Fibroblast of lung (primary cell): ENCODE measurements at places on chromosomes 16 and 17. TPM values are rescaled to one million over a fixed set of nuclear protein-coding genes. Genes with fewer than 3 reads are reported as not detected.
A peak's percentile ranks its signal among the peaks of the same experiment; 100 is the strongest.

- DNase-seq = no peak
- no peaks in the 10 kb centered on the region for H3K36me3 ChIP-seq
- peaks cover 60% of the 10 kb centered on the region for H3K4me1 ChIP-seq
- H3K27ac ChIP-seq = peak overlapping the region; percentile 53
- H3K4me3 ChIP-seq = no peak overlapping the region
- H3K27me3 ChIP-seq = no peaks in the 10 kb centered on the region
These were observed 65.0 kb downstream of the SMG6 start for GRCh38 chr17:2238432-2239169.

DNA sequence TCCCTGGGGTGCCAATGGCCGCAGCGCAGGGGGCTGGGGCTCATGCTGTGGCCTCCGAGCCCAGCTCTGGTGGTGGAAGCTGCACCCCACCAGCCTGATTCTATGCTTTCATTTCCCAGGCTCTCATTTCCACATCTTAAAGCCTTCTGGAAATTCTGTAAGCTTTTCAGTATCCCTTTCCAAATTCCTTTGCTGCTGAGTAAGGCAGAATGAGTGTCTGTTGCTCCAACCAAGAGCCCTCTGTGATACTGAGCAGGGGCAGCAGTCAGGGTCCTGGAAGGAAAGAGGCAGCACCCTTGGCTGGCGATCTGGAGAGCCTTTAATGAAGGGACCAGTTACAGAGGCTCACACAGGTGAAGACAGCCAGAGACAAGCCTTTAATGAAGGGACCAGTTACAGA is 79.5 kb upstream of the FOXF1 start:
- DNase-seq = no peak
- no peaks in the 10 kb centered on the region for H3K27me3 ChIP-seq
- no peak overlapping the region for H3K4me3 ChIP-seq
- H3K4me1 ChIP-seq = no peaks in the 10 kb centered on the region
- no peaks in the 10 kb centered on the region for H3K36me3 ChIP-seq
- no peak overlapping the region for H3K27ac ChIP-seq

DNA sequence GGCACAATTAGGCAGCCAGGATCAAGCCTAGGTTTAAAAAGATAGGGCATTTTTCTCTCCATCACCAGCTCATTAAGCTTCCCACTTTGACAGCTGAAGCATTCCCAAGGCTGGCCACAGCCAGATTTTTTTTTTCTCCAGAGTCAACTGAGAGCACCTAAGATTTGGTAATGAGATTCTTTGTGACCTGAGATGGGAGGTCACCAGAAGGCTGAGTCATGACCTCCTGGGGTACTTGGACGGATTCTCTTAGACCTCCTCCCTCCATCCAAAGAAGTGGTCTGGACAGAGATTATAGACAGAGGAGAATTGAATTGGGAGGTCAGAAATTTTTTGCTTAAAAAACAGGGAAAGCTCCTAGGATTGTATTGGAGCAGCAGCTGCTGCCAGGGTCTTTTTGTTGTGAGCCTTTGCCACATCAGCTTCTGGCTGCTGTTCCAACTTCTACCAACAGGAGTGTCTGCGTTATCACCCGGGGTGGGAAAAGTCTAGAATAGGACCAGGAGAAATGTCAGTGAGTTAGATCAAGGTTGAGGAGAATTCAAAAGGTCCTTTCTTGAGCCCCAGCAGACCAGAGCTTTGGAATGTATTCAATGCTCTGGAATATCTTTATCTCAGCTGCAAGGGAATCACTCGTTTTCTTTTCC is 221.2 kb upstream of the N4BP1 start:
- H3K27ac ChIP-seq = no peak overlapping the region
- DNase-seq = no peak
- H3K27me3 ChIP-seq = no peaks in the 10 kb centered on the region
- no peaks in the 10 kb centered on the region for H3K4me1 ChIP-seq
- H3K4me3 ChIP-seq = no peak overlapping the region

DNA sequence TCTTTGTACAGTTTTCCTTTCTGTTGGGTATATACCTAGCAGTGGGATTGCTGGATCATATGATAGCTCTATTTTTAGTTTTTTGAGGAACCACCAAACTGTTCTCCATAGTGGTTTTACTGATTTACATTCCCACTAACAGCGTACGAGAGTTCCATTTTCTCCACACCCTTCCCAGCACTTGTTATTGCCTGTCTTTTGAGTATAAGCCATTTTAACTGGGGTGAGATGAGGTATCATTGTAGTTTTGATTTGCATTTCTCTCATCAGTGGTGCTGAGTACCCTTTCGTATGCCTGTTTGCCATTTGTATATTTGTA is 887 bp upstream of the EVI2B start:
- no peaks in the 10 kb centered on the region for H3K4me1 ChIP-seq
- H3K27me3 ChIP-seq = no peaks in the 10 kb centered on the region

GRCh38 chr16:58638148-58639036 is 8.8 kb upstream of the CNOT1 start:
- no peaks in the 10 kb centered on the region for H3K36me3 ChIP-seq
- H3K4me3 ChIP-seq = no peak overlapping the region
- peaks cover 3% of the 10 kb centered on the region for H3K4me1 ChIP-seq
- no peak overlapping the region for H3K27ac ChIP-seq

DNA sequence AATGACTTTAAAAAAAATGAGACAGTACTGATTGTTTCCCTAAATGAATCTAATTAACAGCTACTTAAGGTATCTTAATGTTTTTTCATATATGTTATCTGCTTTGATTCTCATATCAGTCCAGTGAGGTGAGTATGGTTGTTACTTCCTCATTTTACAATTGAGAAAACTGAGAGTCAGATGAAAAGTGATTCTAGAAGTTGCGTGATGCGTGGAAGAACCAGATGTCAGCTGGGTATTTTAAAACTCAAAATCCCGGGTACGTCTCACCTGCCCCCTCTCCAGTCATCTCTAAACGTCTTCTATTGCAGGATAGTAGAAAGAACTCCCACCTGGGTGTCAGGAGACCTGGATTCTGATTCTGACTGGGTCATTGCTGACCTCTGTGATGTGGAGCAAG is 89.2 kb downstream of the MAP2K6 start:
- no peak overlapping the region for H3K4me3 ChIP-seq
- no peak overlapping the region for H3K27ac ChIP-seq
- H3K36me3 ChIP-seq = no peaks in the 10 kb centered on the region
- H3K27me3 ChIP-seq = no peaks in the 10 kb centered on the region
- H3K4me1 ChIP-seq = no peaks in the 10 kb centered on the region

- no peak overlapping the region for H3K4me3 ChIP-seq
- H3K4me1 ChIP-seq = peaks cover 36% of the 10 kb centered on the region
- H3K27me3 ChIP-seq = no peaks in the 10 kb centered on the region
- H3K27ac ChIP-seq = no peak overlapping the region
- no peak for DNase-seq
These were observed 9.6 kb downstream of the CDC42EP4 start for GRCh38 chr17:73302189-73302588.

- peak overlapping the region; percentile 49 for H3K27ac ChIP-seq
- peaks cover 25% of the 10 kb centered on the region for H3K4me1 ChIP-seq
- H3K27me3 ChIP-seq = no peaks in the 10 kb centered on the region
- peak; percentile 56 for DNase-seq
- H3K36me3 ChIP-seq = peaks cover 6% of the 10 kb centered on the region
These were observed 30.9 kb downstream of the XPO6 start for GRCh38 chr16:28180655-28181460.

GRCh38 chr16:76194616-76195015 is 82.6 kb upstream of the CNTNAP4 start:
- H3K36me3 ChIP-seq = no peaks in the 10 kb centered on the region
- H3K4me3 ChIP-seq = no peak overlapping the region
- no peak for DNase-seq
- H3K27me3 ChIP-seq = no peaks in the 10 kb centered on the region
- H3K27ac ChIP-seq = no peak overlapping the region
- H3K4me1 ChIP-seq = no peaks in the 10 kb centered on the region

- no peak overlapping the region for H3K4me3 ChIP-seq
- no peaks in the 10 kb centered on the region for H3K27me3 ChIP-seq
- no peaks in the 10 kb centered on the region for H3K36me3 ChIP-seq
- no peak overlapping the region for H3K27ac ChIP-seq
These were observed 26.6 kb downstream of the JPH3 start for GRCh38 chr16:87628940-87629339.

GRCh38 chr17:1737531-1738291 is 5.0 kb upstream of the SERPINF2 start:
- DNase-seq = no peak
- H3K4me3 ChIP-seq = no peak overlapping the region
- H3K4me1 ChIP-seq = no peaks in the 10 kb centered on the region
- peaks cover 14% of the 10 kb centered on the region for H3K36me3 ChIP-seq
- no peaks in the 10 kb centered on the region for H3K27me3 ChIP-seq

DNA sequence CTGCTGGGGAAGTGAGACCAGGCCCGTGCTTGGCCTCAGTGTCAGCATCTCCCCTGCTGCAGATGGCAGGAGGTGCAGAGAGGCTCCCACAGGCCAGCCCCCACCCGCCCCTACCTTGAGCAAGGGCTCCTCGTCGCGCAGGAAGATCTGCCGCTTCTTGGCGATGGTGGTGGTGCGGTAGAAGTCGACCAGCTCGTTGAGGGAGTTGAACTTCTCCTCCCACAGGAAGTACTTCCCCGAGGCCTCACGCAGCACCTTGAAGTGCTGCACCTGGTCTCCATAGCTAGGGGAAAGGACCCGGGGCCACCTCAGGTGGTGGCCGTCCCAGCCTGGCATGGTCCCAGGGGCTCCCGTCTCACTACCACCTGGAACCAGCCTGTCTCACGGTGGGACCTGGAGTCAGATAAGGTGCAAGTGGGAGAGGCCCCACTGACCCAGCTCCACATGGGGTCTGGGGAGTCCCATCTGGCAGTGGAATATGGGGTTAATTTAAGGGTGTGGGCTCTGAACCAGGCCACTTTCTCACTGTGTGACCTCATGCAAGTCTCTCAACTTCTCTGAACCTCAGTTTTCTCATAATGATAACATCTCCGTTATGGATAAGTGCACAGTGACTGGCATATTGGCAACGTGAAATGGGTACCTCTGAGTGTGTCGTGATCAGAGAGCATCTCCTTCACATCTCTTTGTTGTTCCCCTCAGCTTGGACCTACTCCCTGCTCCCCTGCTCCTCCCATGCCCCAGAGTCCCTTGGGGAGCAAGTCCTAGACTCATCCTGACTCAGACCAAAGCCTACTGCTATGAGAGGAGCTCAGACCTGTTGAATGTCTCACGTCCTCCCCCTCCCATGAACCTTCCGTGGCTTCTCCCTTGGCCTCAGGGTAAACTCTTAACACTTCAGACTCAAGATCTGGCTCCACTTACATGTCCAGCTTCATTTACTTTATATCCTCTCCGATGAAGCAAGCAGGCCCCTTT is 19.8 kb upstream of the FAM83G start:
- H3K4me1 ChIP-seq = no peaks in the 10 kb centered on the region
- no peaks in the 10 kb centered on the region for H3K36me3 ChIP-seq
- no peak for DNase-seq
- no peaks in the 10 kb centered on the region for H3K27me3 ChIP-seq

DNA sequence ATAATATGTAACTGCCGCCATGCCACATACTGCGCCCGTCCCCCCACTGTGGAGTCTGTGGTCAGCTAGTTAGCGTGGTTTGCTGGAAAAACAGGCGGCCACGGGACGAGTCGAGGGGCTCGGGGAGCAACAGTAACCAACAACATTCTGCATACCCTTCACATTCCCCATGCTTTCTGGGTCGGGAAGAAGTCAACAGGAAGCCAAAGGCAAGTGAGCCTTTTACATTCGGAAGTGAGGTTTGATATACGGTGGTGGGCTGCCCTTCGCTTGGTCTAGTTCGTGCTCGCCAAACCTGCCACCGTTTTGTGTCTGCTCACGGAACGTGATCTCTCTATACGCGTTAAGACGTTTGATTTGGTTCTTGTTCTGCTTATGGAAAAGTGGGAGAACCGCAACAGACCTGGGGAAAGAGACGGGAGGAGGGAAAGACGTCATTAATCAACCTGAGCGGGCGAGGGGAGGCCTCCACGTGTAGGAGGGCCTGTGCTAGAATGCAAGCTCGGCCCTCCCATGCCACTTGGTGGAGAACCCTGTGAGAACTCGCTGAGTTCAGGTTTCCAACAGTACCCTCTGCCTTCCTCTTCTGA is 28.9 kb upstream of the CFAP20 start:
- no peak overlapping the region for H3K4me3 ChIP-seq
- no peaks in the 10 kb centered on the region for H3K36me3 ChIP-seq
- no peaks in the 10 kb centered on the region for H3K4me1 ChIP-seq
- no peak for DNase-seq

DNA sequence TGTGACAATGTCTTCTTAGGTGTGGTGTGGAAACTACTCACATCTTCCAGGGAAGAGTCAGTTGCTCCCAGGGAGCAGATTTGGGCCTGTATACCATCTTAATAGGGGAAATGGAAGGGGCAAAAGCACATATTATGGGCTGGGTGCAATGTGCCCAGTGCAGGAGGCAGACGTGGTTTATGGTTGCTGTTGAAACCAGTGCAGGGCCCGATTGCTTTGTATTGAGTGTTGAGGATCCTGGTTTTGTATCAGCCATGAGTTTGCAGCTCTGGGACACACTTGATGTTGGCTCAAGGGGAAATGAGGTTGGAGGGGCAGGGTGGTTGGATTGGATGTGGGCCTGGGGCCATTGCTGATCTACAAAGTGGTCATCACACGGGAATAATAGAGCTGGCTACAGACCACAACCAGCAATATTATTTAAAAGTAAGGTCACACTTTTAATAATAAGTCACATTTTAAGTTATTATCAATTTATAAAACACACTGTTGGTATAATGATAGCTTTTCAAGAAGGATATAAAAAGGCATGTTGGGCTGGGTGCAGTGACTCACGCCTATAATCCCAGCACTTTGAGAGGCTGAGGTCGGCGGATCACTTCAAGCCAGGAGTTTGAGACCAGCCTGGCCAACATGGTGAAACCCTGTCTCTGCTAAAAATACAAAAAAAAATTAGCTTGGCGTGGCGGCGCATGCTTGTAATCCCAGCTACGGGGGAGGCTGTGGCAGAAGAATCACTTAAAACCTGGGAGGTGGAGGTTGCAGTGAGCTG is 302.4 kb downstream of the SEC14L1 start:
- no peak overlapping the region for H3K4me3 ChIP-seq
- no peaks in the 10 kb centered on the region for H3K27me3 ChIP-seq
- H3K36me3 ChIP-seq = peaks cover under 1% of the 10 kb centered on the region
- H3K27ac ChIP-seq = peak overlapping the region; percentile 92

GRCh38 chr17:61579961-61580360 is 11.1 kb downstream of the NACA2 start:
- H3K36me3 ChIP-seq = no peaks in the 10 kb centered on the region
- H3K27ac ChIP-seq = peak overlapping the region; percentile 54
- DNase-seq = no peak
- H3K4me3 ChIP-seq = no peak overlapping the region
- peaks cover 10% of the 10 kb centered on the region for H3K4me1 ChIP-seq
- H3K27me3 ChIP-seq = no peaks in the 10 kb centered on the region

DNA sequence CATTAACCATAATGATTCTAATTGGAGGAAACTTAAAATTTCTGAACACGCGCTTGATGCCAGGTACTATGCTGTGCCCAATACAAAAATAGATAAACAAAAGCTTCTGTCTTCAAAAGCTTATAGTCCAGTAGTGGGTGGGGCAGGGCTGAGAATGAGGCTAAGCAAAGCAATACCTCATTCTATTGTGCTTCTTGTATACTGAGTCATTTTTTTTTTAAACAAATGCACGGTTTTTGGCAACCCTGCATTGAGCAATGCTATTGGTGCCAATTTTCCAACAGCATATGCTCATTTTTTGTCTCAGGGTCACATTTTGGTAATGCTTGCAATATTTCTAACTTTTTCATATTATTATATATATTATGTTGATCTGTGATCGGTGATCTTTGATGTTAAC is 34.7 kb upstream of the HNF1B start:
- H3K36me3 ChIP-seq = no peaks in the 10 kb centered on the region
- DNase-seq = peak; percentile 62
- H3K27me3 ChIP-seq = no peaks in the 10 kb centered on the region
- H3K4me3 ChIP-seq = no peak overlapping the region

- no peak overlapping the region for H3K4me3 ChIP-seq
- H3K27me3 ChIP-seq = no peaks in the 10 kb centered on the region
- no peak for DNase-seq
These were observed 21.4 kb downstream of the PLCD3 start for GRCh38 chr17:45110676-45111611.

OR3A3 gene
- not detected in 2 replicates for total RNA-seq

USH1G gene
- under 0.01 TPM in 1 of 2 replicates, not detected in the other for total RNA-seq
